ENCODE measurements at places on chromosomes 2 and 18. TPM values are rescaled to one million over a fixed set of nuclear protein-coding genes. Genes with fewer than 3 reads are reported as not detected.

The CLEC4F gene
- total RNA-seq = not detected

The ALLC gene
- total RNA-seq = not detected

The ABCB11 gene
- total RNA-seq = not detected

The CHRNG gene
- total RNA-seq = not detected

The PEX13 gene
- total RNA-seq = 44.7 TPM

The NYAP2 gene
- total RNA-seq = not detected

The AKAIN1 gene
- not detected for total RNA-seq

The NPPC gene
- total RNA-seq = not detected

The TSPYL6 gene
- total RNA-seq = not detected

The ITPRID2 gene
- 57.0 TPM for total RNA-seq

The NAT8 gene
- total RNA-seq = not detected

The LBX2 gene
- total RNA-seq = 1.2 TPM

The EVX2 gene
- total RNA-seq = not detected

The ZNF396 gene
- total RNA-seq = 0.08 TPM

The CCDC141 gene
- total RNA-seq = not detected

The TRIM43 gene
- total RNA-seq = not detected

The FAM98A gene
- 41.7 TPM for total RNA-seq

The VAMP5 gene
- total RNA-seq = 1.4 TPM

The GAL3ST2 gene
- total RNA-seq = not detected

The KCNS3 gene
- total RNA-seq = 20.9 TPM

All from hair follicular keratinocyte (primary cell).